ENCODE measurements at places on chromosomes 1 and 21.

DNA sequence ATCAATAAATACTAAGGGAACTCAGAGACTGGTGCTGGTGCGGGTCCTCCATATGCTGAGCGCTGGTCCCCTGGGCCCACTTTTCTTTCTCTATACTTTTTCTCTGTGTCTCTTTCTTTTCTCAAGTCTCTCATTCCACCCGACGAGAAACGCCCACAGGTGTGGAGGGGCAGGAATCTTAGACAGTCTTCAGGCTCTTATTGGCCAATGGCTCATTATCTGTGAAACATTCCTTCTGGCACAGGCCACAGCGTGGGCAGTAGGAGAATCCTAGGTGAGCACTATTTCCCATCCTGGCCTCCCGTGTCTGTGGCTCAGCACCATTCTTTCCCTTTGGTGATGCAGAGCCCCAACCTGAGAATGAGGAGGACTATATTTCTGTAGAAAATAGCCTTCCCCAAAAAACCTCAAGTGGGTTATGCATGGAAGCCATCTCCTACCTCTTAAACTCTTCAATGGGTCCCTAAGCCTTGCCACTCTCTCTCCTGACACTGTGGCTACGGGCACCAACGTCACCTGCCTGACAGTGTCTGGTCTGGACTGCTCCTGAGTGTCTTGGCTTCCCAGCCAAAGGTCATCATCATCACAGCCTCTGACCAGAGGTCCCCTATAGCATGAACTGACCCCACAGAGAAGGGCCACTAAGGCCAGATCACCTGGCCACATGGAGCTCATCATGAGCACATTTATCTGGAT is 6.2 kb upstream of the SLAMF1 start:
- no peak for DNase-seq

DNA sequence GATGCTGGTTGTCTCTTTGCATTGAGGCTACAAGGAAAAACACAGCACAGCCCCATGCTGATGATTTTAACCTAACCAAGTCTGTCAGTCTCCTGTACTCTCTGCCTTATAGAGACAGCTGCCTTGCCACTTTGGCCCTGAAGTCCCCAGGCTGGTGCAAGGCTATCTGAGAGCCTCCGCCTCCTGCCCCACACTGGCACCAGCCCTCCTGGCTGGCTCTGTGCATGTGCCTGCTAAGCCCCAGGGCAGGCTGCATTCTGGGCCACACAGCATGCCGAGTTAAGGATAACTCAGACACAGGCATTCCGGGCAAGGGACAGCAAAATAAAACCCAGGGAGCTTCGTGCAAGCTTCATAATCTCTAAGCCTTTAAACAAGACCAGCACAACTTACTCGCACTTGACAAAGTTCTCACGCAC is 910 bp downstream of the RUNX1 start:
- no peak for DNase-seq

GRCh38 chr1:186498695-186499389 is 37.9 kb upstream of the PDC start:
- no peak for DNase-seq

DNA sequence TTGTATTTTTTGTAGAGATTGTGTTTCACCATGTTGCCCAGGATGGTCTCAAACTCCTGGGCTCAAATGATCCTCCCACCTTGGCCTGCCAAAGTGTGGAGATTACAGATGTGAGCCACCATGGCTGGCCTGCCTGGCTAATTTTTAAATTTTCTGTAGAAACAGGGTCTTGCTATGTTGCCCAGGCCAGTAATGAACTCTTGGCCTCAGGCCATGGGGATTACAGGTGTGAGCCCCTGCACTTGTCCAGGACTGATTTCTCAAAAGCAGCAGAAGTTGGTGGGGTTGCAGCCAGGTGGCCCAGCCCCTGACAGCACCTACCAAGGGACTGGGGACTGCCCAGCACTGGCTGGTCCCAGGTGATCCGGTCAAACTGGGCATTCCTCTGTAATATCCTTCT is 44.1 kb upstream of the CXADR start:
- DNase-seq: no peak

- DNase-seq: no peak
Measured at GRCh38 chr1:82398357-82398756, 597.6 kb downstream of the ADGRL2 start.

DNA sequence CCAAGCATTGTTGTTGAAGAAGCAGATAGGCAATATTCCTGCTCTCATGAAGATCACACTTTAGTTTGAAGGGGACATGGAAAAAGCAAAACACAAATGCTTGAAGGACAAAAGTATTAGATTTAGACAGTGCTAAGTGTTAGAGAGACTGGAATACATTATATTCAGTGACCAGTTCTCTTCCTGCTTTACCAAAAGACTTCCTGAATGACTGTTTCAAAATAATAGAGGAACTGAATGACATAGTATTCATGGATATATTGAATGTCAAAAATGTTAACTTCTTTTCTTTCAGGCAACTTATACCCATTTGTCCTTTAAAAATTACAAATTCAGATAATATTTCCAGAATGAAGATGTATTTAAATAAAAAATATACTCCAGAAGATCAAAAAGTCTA is 178.0 kb upstream of the IVNS1ABP start:
- DNase-seq: no peak

DNA sequence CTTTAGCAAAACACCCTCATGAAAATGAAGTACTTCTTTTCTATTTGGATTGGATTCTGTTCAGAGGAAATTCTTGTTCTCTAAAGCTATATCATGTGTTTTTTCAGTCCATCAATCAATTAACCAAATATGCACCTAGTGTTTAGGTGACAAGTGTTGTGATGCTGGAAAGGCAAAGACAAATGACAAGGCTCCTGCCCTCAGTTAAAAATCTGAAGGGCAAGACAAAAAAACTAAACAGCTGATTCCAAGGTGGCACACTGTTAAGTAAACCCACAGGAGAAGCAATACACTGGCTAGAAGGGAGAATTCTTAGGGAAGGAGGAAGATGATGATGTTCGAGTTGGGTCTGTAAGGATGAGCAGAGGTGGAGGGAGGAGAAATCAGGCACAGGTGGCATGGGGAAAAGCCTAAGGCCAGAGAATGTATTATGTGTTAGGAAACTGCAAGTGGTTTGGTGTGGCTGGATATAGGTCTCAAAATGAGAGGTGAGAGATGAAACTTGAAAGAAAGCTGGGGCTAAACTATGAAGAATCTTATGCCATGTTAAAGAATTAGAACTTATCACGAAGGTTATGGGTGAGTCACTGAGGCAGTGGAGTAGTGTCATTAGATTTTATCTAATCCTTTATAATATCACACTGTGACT is 51.8 kb upstream of the GFI1 start:
- no peak for DNase-seq

DNA sequence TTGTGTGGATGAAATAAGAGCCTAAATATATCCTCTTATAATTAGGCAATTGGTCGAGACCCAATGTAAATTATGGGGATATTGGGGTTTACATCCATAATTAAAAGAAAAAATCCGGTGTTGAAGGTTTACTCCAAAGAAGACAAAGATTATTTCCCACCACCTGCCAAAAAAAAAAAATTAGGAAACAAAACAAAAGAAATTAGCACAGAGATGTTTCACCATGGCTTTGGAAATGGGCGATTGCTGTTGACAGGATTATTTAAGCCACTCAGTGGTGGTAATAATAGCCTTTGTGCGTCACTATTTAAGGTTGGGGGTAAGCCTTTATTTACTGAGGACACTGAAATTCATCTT is 585 bp upstream of the GLRX2 start:
- DNase-seq: no peak

DNA sequence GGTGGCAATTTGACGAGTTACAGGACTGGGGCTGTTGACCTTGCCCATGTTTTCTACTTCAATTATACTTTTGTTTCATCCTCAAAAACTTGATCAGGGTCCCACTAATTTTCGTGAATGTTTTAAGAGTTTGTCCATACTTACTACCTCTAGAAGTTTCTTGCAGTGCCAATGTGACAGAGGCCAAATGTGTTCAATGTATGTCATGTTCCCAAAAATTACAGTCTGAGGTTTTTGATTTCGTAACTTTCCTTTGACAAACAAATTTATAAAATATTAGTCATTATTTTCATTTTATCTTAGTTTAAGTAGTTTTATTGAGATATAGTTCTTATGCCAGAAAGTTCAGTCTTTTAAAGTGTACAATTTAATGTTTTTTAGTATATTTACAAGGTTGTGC is 15.3 kb downstream of the VPS13D start:
- no peak for DNase-seq

GRCh38 chr1:37926038-37926924 is 20.6 kb downstream of the INPP5B start:
- DNase-seq: no peak

DNA sequence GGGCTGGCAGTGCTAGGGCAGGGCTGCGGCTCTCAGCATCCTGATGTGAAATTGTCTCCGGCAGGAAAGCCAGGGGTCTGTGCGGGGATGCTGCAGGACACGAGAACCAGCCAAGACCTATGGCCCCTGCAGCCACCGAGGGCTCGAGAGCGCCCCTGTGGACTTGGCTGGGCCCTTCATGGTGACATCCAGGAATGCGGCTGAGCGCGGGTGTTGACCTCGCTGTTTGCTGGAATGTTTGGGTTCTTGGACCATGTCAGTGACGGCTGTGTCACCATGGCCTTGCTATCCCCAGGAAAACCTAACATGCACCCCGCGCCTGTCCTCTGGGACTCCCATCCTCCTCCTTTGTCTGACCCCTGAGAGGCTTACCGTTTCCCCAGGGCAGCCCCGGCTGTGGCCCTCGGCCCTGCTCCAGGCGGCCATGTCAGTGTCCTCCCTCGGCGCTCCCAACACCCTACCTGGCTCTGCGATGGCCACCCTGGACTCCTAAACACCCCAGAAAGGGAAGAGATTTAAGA is 14.3 kb upstream of the C1orf174 start:
- no peak for DNase-seq

GRCh38 chr1:211939876-211940468 is 95.4 kb downstream of the INTS7 start:
- DNase-seq: no peak

DNA sequence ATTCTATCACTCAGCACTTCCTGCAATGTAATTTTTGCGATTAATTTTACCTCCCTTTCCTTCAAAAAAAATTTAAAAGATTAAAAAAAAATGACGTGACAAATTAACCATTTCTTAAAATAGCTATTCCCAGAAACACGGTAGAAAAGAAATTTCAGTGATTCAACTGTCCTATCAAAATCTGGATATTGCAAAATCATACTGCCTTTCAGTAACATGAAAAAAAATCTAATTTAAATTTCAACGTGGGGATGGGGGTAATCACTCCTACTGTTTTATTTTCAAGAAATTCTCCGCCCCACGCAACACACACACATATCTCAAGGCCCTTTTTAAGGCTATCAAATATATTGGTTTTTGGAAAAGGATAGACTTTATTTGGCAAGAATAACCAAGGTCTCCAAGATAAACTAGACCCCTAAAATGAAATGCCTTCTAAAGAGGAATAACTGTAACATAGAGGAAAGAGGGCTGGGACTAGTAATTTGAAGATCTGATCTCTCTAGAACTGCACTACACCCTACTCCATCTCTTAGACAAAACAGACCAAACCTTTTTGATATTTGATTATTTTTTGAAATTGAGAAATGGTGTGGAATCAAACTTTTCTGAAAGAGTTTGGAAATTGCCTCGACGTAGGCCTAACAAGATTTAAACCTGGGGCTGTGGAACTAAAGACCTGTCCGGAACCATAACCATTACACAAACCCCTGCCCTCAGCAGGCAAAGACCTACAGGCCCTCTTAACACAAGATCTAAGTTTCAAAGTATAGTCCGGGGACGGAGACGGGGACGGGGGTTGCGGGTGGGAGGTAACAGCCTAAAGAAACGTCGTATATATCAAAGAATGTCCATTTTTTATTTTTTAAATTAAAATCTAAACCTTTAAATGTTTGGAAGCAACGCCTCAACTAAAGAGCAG is 941 bp downstream of the ARNT start:
- DNase-seq: no peak

DNA sequence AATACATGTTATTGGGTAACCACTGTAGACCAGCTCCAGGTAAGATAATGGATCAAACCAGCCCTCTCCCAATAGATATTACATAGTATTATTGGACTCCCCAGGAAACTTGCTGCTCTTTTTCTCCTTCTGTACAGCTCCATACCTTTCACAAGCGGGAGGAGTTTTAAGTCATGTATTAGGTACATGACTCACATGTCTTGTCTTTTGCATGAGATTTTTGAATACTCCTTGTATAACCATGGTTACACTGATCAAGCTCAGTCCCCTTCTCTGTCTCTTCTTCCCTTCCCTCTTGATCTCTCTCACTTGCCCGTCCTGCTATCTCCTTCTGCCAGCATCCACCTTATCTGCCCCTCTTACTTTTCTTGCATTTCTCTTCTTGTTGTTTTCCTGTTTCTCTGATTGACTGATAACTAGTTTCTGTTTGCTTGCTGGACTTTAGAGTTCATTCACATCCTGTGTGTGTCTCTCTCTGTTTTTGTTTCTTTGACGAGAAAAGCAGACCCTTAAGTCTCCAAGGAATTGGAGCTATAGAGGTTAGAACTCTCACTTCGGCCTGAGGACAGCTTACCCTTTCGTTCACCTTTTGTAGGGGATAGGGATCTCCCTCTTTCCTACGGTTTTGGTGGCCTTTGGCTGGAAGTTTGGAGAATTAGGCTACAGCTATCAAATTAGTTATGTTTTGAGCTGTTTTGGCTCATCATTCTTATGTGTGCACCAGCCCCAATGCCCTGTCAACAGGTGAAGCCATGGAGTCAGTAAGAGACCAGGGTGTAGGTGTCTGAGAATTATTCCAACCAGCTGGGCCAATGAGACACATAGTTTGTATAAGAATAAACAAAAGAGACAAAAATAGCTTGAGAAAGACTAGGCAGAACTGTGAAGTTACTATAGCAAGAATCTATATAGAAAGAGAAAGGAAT is 49.0 kb upstream of the ASB17 start:
- no peak for DNase-seq

- no peak for DNase-seq
Measured at GRCh38 chr1:10178597-10179405, 31.6 kb upstream of the KIF1B start.

DNA sequence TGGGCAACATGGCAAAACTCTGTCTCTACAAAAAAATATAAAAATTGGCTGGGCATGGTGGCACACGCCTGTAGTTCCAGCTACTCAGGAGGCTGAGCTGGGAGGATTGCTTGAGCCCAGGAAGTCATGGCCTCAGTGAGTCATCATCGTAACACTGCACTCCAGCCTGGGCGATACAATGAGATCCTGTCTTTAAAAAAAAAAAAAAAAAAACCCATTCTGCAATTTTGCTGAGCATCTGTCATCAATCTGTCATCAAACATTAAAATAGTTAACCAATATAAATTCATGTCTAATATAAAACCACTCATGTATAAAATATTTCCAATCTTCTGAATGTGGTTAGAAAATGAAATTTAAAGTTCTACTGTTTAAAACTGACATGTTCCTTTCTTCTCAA is 56.9 kb downstream of the LPAR3 start:
- no peak for DNase-seq

DNA sequence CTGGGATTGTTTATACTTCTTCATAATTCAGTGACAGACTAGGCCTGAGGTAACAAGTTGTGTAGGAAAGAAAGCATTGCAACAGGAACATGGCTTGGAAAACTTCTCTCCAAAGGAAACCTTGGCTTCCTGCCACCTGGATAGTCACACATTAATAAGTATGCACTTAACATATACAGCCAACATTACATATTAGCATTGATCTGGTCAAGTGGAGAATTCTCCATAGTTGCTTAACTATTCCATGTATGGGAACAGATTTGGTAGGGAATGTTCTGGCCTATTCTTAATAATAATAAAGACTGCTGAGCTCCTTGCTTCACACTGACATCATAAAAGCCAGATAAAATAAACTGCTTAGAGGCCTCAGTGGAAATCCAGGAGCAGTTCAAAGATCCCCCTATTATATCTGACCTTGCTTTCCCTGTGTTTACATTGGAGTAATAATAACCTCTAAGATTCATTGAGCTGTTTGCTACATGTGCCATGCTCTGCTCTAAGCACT is 27.2 kb upstream of the NFIA start:
- no peak for DNase-seq
